Activated T-helper 9 cell treated with anti-CD3 and anti-CD28 coated beads, Interleukin-2, amount 50 U/mL, for 16 hours (primary cell): ENCODE measurements at places on chromosomes 11 and 22.

DNA sequence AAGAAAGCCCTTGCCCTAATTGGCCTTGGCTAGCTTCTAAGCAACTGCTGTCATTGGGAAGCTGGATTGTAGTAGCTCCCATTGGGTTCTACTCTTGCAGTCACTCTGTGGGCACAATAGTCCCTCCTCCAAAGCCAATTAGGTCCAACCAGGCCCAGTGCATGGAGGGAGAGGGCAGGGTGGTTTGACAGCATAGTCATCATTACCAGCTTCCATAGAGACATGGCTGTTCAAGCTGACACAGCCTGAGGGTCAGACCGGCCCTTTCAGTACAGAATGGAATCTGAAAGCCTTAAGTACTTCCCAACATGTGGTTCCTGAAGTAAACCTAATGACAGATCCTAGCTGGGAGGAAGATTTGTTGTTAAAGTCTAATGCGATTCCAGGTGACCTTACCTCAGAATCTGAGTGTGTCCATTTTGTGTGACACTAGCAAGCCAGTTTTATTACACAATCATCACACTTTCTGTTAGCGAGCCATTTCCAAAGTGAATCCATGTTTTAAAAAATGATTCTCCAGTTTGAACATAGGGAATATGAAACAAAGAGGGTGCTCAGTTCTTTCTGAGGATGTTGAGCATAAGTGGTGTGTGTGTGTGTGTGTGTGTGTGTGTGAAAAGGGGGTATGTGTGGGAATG, 6.9 kb downstream of the PLET1 start:
- DNase-seq = no peak

DNA sequence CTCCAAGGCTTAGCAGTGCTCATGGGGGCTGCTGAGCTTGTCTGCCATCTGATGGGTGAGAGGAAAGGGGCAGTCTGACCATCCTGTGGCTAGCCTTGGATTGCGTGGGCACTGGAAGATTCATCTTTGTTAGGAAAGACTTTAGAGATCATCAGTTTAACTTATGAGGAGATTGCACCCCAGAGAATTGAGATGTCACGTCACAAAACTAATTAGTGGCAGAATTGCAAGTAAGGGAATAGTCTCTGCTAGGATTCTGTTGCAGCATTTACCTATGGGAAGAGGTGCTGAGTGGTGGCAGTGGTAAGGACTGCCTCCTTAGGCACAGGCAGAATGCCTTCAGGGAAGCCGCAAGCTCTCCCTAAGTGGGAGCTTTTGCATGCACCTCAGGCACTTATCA, 42.8 kb upstream of the HSPA8 start:
- no peak for DNase-seq

GRCh38 chr11:111310723-111311122, 12.4 kb downstream of the POU2AF3 start:
- no peak for DNase-seq

GRCh38 chr11:9692691-9693090, 28.8 kb downstream of the SWAP70 start:
- no peak for DNase-seq

DNA sequence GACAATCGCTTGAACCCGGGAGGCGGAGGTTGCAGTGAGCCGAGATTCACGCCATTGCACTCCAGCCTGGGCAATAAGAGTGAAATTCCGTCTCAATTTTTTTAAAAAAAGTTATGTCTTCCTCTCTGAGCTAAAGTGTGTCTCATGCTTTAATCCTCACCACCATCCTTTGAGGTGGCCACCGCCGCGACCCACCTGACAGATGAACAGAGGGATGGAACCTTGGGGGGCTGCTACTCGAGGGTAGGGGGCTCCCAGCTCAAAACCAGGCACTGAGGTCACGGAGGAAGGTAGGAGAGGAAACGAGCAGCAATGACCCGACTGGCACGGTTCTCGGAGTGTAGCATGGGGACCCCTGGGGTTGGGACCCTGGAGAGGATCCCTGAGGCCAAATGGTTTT, 10.7 kb upstream of the POLDIP3 start:
- DNase-seq = no peak

DNA sequence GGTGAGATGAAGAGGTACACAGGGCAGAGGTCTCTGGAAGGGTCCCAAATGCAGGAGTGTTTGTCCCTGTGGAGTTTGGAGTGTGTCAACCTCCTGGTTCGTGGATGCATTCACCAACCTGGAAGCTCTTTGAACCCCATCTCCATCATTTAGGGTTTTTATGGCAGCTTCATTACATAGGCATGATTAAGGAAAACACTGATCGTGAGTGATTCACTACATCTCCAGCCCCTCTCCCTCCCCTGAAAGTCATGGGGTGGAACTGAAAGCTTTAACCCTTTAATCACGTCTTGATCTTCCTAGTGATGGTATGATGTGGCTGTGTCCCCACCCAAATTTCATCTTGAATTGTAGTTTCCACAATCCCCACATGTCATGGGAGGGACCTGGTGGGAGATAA, 19.8 kb upstream of the INCENP start:
- DNase-seq = no peak
